Left renal pelvis (tissue), 4 donors: ENCODE measurements at places on chromosomes 2 and 18. TPM values are rescaled to one million over a fixed set of nuclear protein-coding genes. Genes with fewer than 3 reads are reported as not detected.

- DNase-seq, result no peak
Observed at GRCh38 chr18:43442571-43442970, 165.3 kb upstream of the SYT4 start.

- DNase-seq, result no peak
Observed at GRCh38 chr18:34729740-34730355, 19.8 kb downstream of the DTNA start.

- DNase-seq, result no peak
Observed at GRCh38 chr2:52345676-52346075, 1313.7 kb upstream of the NRXN1 start.

Gene NT5DC4
- polyA plus RNA-seq, result 0.49 TPM

- DNase-seq, result no peak
Observed at GRCh38 chr18:25136416-25137196, 215.4 kb downstream of the ZNF521 start.

Gene LYG2
- polyA plus RNA-seq, result 0.49 TPM

DNA sequence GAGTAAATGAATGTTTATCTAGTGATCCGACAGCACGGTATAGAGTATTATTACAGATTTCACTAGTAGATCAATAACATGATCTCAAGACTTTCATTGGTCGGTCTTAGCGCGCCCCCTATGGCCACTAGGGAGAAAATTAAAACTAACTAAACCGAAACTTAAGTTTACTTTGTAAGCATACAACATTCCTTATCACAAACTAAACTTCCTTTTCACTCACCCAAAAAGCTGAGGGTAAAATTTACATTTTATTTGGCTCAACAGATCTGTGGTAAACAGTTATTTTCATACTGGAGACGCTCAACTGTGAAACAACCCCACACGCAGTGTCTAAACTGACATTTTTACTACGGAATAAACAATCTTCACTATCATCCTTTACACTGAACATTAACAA is 215.6 kb upstream of the MAP2 start:
- DNase-seq, result no peak

- DNase-seq, result no peak
Observed at GRCh38 chr2:228181098-228182019, at the start of gene SPHKAP. TSS of gene SPHKAP (minus strand) at chr2:228181687. CDS start at chr2:228181598, 89 bp downstream.

- DNase-seq, result no peak
Observed at GRCh38 chr18:59799383-59800015, 100.3 kb upstream of the PMAIP1 start.

- DNase-seq, result no peak
Observed at GRCh38 chr18:14942275-14942674, 194.3 kb downstream of the ANKRD30B start.

Gene MTLN
- 23.5 TPM for polyA plus RNA-seq
